ENCODE measurements at places on chromosomes 3 and 15.

DNA sequence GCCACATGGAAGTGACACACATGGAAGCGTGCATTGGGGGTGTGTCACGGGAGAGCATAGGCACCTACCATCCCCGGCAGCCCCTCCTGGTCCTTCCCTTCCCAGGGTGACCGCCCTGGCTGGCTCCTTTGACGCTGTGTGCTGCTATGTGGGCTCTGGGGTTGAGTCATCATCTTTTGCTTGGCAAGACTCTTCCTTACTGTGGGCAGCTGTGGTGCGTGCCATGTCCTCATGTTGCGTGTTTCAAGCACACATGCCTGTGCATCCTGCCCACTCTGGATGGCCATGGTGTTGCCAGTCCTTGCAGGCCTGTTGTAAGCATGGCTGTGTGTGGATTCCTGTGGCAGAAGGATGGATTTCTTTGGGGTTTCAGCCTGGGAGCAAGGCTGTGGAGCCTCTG lies 14.0 kb downstream of the PLXNA1 start:
- no peak overlapping the region for H3K4me3 ChIP-seq
- H3K27me3 ChIP-seq = no peaks in the 10 kb centered on the region
- H3K36me3 ChIP-seq = no peaks in the 10 kb centered on the region
- H3K4me1 ChIP-seq = peaks cover 59% of the 10 kb centered on the region

DNA sequence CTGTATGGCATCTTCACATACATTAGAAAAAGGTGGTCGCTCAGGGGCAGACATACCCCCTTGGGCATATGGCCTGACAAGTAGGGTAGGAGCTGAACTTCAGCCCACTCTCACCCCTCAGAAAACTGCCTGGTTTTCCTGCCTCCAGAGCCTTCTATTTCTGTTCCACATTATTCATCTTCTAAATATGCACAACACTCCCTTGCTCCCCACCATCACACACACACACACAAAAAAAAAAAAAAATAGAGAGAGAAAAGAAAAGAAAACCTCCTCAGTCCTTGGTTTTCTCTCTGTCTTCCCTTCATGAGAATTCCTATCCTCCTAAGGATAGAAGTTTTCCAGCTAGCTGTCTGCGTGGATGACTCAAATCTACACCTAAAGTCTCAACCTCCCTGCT lies 5.6 kb upstream of the ROPN1 start:
- no peaks in the 10 kb centered on the region for H3K4me1 ChIP-seq
- no peak overlapping the region for H3K27ac ChIP-seq
- no peaks in the 10 kb centered on the region for H3K36me3 ChIP-seq
- DNase-seq = no peak
- no peak overlapping the region for H3K4me3 ChIP-seq
- peaks cover 4% of the 10 kb centered on the region for H3K27me3 ChIP-seq

GRCh38 chr15:62211348-62211747 lies 46.3 kb upstream of the C2CD4B start:
- H3K4me1 ChIP-seq = no peaks in the 10 kb centered on the region
- H3K27ac ChIP-seq = no peak overlapping the region
- DNase-seq = no peak
- no peaks in the 10 kb centered on the region for H3K36me3 ChIP-seq
- no peaks in the 10 kb centered on the region for H3K27me3 ChIP-seq
- no peak overlapping the region for H3K4me3 ChIP-seq

GRCh38 chr3:20316238-20316637 lies 130.2 kb upstream of the SGO1 start:
- no peaks in the 10 kb centered on the region for H3K4me1 ChIP-seq
- no peaks in the 10 kb centered on the region for H3K27me3 ChIP-seq
- H3K4me3 ChIP-seq = no peak overlapping the region
- no peak for DNase-seq
- H3K36me3 ChIP-seq = no peaks in the 10 kb centered on the region
- no peak overlapping the region for H3K27ac ChIP-seq

- DNase-seq = no peak
- peaks cover 2% of the 10 kb centered on the region for H3K4me1 ChIP-seq
- H3K4me3 ChIP-seq = no peak overlapping the region
- peaks cover 92% of the 10 kb centered on the region for H3K36me3 ChIP-seq
These were observed 20.9 kb downstream of the SPPL2A start for GRCh38 chr15:50744601-50745000.

GRCh38 chr15:65869954-65870871 lies 922 bp downstream of the RAB11A start:
- peaks cover 11% of the 10 kb centered on the region for H3K36me3 ChIP-seq
- peaks cover 32% of the 10 kb centered on the region for H3K4me1 ChIP-seq
- H3K27me3 ChIP-seq = no peaks in the 10 kb centered on the region
- peak; percentile 55 for DNase-seq
- peak overlapping the region; percentile 91 for H3K27ac ChIP-seq

DNA sequence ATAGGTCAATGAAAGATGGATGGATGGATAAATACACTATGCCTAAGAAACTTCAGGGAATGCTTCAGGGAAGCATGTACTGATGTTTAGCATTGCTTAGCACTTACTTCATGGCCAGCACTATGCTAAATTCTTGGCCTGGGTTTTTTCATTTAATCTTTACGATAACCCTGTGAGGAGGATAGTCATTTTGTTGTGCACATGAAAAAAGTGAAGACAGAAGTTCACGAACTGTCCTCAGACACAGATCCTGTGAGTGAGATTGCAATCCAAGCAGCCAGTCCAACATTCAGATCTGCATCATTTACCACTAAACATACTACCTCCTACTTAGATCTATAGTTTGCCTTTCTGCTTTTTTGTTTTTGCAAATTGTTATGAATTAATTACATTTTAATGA lies 510.8 kb upstream of the AGTR1 start:
- no peaks in the 10 kb centered on the region for H3K27me3 ChIP-seq
- H3K36me3 ChIP-seq = no peaks in the 10 kb centered on the region
- no peak for DNase-seq
- H3K4me3 ChIP-seq = no peak overlapping the region
- H3K4me1 ChIP-seq = no peaks in the 10 kb centered on the region
- H3K27ac ChIP-seq = no peak overlapping the region

DNA sequence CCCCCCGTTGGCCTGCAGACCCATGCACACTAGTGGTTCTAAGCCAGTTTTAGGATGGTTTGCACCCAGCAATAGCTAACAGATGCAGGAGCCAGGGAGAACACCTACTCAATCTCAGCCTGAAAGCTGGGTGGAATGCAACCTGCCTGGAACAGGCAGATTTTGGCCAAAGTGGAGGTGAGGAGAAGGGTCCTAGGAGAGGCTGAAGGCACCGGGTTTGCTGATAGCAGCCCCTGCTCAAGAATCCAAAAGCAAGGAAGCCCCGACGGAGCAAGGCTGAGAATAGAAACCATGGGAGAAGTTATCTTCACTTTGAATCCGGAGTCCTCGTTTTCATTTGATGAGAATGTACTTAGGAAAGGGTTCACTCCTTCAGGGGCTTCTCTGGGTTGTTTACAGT lies 9.9 kb downstream of the RRP9 start:
- H3K27me3 ChIP-seq = no peaks in the 10 kb centered on the region
- no peak for DNase-seq
- H3K4me1 ChIP-seq = no peaks in the 10 kb centered on the region
- H3K27ac ChIP-seq = no peak overlapping the region

DNA sequence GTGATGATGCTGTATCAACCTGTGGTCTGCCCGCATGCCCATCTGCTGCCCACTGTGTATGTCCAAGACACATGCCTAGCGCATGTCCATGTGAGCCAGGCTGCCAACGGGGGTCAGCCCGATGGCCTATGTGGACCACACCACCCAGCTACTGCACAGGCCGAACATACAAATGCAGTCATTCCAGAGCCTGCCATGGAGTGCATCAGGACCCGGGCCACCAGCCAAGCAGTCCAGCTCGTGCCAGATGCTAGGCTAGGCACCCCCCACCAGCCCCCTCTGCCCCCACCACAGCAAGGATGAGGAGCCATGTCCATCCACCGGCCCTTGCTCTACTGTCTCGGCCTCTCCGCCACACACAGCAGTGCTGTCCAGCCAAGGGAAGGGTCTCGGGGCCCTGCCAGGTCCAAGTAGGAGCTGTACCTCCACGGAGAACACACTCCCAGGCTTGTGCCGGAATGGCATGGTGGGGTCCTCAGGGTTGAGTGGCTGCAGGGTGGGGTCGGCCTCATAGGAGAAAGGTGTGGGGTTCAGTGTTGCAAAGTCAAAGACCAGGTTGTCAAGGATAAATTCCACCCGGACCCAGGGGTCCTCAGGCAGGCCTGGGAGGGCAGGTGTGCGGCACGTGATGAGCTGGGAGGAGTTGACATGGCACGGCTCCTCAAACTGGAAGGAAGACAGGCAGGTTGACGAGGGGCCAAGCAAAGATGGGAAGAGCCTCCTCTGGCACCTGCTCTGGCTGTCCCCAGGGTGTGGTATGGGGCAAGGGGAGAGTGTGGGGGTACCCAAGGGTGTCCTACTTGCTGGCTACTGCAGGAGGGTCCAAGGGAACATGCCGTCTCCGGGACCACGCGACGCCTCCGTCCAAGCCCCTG lies 15.3 kb downstream of the PLXNB1 start:
- peak; percentile 35 for DNase-seq
- H3K36me3 ChIP-seq = peaks cover 97% of the 10 kb centered on the region
- no peaks in the 10 kb centered on the region for H3K27me3 ChIP-seq
- no peaks in the 10 kb centered on the region for H3K4me1 ChIP-seq
- H3K27ac ChIP-seq = no peak overlapping the region

- no peak overlapping the region for H3K27ac ChIP-seq
- H3K36me3 ChIP-seq = no peaks in the 10 kb centered on the region
- H3K4me3 ChIP-seq = no peak overlapping the region
- H3K4me1 ChIP-seq = no peaks in the 10 kb centered on the region
These were observed 218.3 kb upstream of the CFAP20DC start for GRCh38 chr3:59268170-59268569.

DNA sequence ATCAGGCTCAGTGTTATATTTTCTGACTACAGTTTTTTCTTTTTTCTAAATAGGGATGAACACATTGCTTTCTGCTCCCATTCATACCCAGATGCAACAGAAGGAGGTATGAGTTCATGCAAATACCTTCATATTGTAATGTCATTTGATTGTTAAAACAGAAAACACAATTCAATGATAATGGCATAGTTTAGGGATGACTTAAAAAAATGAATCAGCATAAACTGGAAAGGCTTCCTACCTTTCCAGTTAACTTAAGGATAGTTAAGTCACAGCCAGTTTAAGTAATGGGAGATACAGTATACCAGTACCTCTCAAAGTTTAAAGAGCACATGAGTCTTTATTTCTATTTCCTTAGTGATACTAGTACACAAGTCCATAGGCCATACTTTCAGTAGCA lies 24.9 kb downstream of the KNL1 start:
- H3K4me3 ChIP-seq = no peak overlapping the region
- no peak overlapping the region for H3K27ac ChIP-seq
- H3K4me1 ChIP-seq = peaks cover 5% of the 10 kb centered on the region
